Activated naive CD8-positive, alpha-beta T cell treated with anti-CD3 and anti-CD28 coated beads for 36 hours (primary cell): ENCODE measurements at places on chromosomes 16 and 17.

DNA sequence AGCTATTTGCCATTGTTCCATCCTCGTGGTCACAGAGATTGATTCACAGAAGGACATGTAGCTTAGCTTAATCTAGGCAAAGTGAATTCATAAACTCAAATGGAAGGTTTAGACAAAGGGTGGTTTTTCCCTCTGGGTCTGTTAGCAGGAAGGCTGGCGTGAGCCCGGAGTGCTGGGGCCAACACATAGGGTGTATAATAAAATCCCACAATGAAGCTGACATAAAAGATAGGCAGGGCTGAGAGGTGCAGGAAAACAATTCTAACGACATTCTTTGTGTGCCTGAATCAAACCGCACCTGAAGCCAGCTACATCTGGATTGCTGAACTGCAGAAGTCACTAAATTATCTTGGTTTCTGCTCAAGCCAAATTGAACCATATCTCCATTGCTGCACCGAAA is 173.9 kb downstream of the MAF start:
- no peaks in the 10 kb centered on the region for H3K4me1 ChIP-seq
- no peaks in the 10 kb centered on the region for H3K36me3 ChIP-seq
- no peak overlapping the region for H3K4me3 ChIP-seq

DNA sequence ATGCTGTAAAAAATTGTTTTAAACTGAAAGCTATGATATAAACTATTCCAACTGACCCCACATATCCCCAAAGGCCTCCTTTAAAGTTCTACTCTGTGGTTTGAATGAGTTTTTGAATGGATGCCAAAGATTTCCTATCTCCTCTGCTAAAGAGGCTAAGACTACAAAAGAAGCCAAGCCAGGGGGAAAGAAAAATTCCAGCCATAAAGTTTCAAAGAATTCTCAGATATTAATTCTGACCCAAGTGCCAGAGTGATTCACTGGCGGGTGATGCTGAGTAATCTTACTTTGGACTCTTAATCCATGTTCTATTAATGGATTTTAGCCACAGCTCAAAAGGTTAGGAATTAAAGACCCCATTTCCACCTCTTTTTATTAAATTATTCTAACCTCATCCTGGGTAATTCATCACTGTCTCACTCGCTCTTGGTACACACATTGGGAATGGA is 60.7 kb downstream of the HS3ST3A1 start:
- no peak for DNase-seq
- peaks cover 11% of the 10 kb centered on the region for H3K27me3 ChIP-seq
- no peak overlapping the region for H3K4me3 ChIP-seq
- H3K36me3 ChIP-seq = no peaks in the 10 kb centered on the region
- no peak overlapping the region for H3K27ac ChIP-seq

DNA sequence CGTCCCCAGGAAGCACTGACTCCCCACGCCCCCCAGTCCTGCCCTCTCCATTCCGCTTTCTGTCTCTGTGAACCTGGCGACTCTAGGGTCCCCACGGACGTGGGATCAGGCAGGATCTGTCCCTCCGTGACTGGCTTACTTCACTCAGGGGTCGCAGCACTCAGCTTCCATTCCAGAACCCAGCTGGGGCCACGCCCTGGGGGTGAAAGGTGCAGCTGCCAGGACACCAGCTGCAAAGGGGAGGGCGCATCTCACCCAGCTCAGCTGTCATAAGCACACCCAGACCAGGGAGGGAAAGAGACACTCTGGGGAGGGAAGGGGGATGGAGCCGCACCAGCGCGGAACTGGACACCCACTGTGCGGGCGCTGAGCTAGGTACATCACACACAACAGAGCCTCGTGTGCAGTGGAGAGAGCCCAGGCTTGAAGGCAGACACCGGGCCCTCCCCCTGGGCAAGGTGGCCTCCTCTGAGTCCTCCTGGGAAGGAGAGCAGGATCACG is 18.5 kb upstream of the HEXD start:
- H3K4me3 ChIP-seq = no peak overlapping the region
- H3K27me3 ChIP-seq = no peaks in the 10 kb centered on the region
- peaks cover 8% of the 10 kb centered on the region for H3K4me1 ChIP-seq
- DNase-seq = no peak
- peaks cover 11% of the 10 kb centered on the region for H3K36me3 ChIP-seq

DNA sequence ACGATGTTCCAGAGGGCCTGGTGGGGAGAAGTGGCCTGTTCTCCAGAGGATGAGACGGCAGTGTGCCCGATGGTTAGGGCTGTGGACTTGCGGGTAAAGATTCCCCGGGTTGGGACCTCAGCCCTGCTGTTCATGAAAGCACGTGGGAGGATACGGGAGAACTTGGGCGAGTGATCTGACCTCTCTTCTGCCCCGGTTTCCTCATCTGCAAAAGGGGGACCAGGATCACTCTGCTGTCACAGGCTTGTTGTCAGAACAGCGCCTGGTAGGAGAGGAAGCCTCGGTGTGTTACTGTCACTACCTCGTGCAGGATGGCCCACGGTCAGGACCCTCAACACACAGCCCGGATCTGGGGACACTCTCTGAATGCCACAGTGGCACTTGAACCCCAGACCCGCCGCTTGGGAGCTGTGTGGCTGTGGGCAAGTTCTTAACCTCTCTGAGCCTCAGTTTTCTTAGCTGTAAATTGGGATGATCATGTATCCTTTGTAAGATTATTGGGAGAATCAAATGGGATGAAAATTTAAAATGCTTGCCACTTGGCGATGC is 85.6 kb upstream of the CDC42EP4 start:
- H3K4me1 ChIP-seq = no peaks in the 10 kb centered on the region

- peaks cover 5% of the 10 kb centered on the region for H3K27me3 ChIP-seq
- peaks cover 5% of the 10 kb centered on the region for H3K36me3 ChIP-seq
- peak within 1 kb of the TSS; percentile 71 for H3K27ac ChIP-seq
These were observed at the start of gene TRIM47 for GRCh38 chr17:75878174-75878998. Gene TRIM47 (minus strand): TSS chr17:75878581. CDS start chr17:75878548, 33 bp downstream.

GRCh38 chr17:31320241-31320640 is 1.2 kb downstream of the EVI2A start:
- H3K4me3 ChIP-seq = peak overlapping the region; percentile 85
- no peak for DNase-seq
- peaks cover 33% of the 10 kb centered on the region for H3K4me1 ChIP-seq

DNA sequence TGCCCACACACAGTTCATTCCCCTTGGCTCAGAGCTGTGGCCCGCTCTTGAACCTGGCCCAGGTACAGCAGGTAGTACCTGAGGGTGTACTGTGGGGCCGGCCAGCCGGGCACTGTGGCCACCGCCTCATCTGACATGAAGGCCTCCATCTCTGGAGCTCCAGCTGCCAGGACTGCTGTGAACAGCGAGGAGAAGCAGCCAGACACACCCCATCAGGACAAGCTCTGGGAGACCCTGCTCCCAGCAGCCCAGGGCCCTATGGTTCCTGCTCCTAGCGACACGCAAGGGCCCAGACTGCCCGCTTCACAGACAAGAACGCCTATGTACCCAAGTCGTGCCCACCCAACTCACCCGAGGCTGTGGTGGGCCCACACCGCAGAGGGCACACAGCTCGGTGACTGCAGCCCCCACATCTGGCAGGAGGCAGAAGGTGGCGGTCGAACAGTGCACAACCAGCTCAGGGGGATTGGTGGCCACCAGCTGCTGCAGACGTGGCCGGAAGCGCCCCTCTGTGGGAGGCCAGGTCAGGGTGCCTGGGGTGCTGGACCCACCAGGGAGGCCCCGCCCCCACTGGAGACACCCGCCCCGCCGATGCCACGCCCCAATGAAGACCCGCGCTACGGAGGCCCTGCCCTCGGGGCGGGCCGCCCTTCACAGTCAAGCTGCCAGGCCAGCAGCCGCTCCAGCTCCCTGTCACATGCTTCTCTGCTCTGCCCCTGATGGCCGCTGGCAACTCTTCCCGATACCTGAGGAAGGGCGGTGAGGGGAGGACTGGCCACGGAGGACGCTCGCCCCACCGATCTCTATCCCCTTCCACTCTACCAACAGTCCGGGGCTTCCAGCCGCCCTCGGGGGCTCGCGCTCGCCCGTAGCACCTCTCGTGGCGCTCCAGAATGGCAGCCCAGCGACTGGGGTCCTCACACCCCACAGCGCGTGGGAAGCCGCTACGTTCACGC is 1.1 kb upstream of the STUB1 start:
- H3K27me3 ChIP-seq = no peaks in the 10 kb centered on the region
- peaks cover 20% of the 10 kb centered on the region for H3K36me3 ChIP-seq
- peak; percentile 72 for DNase-seq
- H3K4me3 ChIP-seq = peak overlapping the region; percentile 74
- peak overlapping the region; percentile 66 for H3K27ac ChIP-seq

DNA sequence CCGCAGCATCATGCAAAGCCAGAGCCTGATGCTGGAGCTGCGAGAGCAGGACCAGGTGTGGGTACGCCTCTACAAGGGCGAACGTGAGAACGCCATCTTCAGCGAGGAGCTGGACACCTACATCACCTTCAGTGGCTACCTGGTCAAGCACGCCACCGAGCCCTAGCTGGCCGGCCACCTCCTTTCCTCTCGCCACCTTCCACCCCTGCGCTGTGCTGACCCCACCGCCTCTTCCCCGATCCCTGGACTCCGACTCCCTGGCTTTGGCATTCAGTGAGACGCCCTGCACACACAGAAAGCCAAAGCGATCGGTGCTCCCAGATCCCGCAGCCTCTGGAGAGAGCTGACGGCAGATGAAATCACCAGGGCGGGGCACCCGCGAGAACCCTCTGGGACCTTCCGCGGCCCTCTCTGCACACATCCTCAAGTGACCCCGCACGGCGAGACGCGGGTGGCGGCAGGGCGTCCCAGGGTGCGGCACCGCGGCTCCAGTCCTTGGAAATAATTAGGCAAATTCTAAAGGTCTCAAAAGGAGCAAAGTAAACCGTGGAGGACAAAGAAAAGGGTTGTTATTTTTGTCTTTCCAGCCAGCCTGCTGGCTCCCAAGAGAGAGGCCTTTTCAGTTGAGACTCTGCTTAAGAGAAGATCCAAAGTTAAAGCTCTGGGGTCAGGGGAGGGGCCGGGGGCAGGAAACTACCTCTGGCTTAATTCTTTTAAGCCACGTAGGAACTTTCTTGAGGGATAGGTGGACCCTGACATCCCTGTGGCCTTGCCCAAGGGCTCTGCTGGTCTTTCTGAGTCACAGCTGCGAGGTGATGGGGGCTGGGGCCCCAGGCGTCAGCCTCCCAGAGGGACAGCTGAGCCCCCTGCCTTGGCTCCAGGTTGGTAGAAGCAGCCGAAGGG is 24.2 kb downstream of the C1QTNF1 start:
- H3K27me3 ChIP-seq = peaks cover 17% of the 10 kb centered on the region
- H3K36me3 ChIP-seq = no peaks in the 10 kb centered on the region
- peaks cover 1% of the 10 kb centered on the region for H3K4me1 ChIP-seq
- H3K27ac ChIP-seq = no peak overlapping the region
- DNase-seq = no peak
- no peak overlapping the region for H3K4me3 ChIP-seq

GRCh38 chr16:10916534-10916933 is 25.7 kb downstream of the DEXI start:
- peaks cover 8% of the 10 kb centered on the region for H3K4me1 ChIP-seq
- no peaks in the 10 kb centered on the region for H3K27me3 ChIP-seq
- no peak for DNase-seq
- H3K4me3 ChIP-seq = no peak overlapping the region
- no peak overlapping the region for H3K27ac ChIP-seq

DNA sequence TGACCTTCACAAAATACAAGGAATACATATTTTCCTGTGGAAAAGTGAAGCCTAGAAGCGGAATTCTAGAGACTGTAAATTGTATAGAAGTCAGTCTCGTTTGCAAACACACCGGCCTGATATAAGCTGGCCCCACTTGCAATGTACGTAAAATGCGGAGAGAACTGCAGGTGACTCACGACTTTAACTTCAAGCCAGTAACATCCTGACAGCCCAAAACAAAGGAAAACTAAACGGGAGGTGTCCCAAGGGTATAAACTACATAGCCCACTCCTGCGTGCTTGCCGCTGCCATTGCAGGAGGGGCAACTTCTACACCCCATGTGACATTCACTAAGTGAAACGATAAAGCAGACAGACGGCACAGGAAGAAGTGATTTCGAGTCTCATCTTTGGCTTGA is 101.6 kb downstream of the CYTH1 start:
- no peaks in the 10 kb centered on the region for H3K27me3 ChIP-seq
- peaks cover 8% of the 10 kb centered on the region for H3K4me1 ChIP-seq
- no peak overlapping the region for H3K4me3 ChIP-seq
- peaks cover 11% of the 10 kb centered on the region for H3K36me3 ChIP-seq
- DNase-seq = no peak
- peak overlapping the region; percentile 42 for H3K27ac ChIP-seq

DNA sequence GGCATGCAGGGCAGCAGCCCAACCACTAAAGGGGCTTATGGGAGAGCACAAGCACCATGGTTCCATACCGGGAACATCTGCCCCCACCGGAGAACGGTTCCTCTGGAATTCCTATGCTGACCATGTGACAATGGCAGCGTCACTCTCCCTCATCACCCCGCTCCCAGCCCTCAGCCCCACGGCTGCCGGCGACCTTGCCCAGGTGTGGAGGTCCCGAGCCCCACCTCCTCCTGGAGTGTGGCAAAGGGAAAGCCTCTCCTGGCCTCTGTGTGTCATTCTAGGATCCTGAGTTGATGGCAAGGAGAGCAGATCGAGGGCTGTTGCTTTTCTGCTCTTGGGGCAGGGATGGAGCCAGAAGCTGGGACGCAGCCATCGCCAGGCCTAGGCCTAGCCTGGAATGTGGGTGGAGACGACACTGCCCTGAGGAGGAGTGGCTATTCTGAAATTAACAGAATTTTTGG is 17.8 kb upstream of the RNPS1 start:
- DNase-seq = no peak
- H3K36me3 ChIP-seq = no peaks in the 10 kb centered on the region
- H3K27me3 ChIP-seq = no peaks in the 10 kb centered on the region
- no peak overlapping the region for H3K4me3 ChIP-seq
- H3K4me1 ChIP-seq = no peaks in the 10 kb centered on the region

- H3K36me3 ChIP-seq = no peaks in the 10 kb centered on the region
- no peaks in the 10 kb centered on the region for H3K27me3 ChIP-seq
- peak; percentile 32 for DNase-seq
- peak overlapping the region; percentile 80 for H3K27ac ChIP-seq
- H3K4me1 ChIP-seq = peaks cover 41% of the 10 kb centered on the region
- no peak overlapping the region for H3K4me3 ChIP-seq
These were observed 29.9 kb upstream of the PRM1 start for GRCh38 chr16:11310997-11311561.

DNA sequence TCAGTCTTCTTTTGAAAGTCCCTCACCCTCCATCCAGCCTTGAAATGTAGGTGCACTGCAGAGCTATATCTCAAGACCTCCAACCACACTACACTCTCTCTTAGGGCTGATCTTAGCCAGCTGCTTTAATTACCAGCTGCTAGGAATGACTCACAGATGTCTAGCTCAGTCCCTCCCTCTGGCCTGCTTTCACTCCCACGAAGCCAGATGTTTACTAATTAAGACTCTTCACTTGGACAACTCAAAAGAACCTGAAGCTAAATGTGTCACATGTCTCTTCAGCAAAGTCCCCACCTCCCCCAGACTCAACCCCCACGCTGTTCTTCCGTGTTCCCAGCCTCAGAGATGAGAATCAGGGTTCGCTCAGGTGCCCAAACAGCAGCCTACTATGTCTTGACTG is 2.6 kb downstream of the GTF3C1 start:
- H3K27ac ChIP-seq = no peak overlapping the region
- H3K27me3 ChIP-seq = no peaks in the 10 kb centered on the region
- no peak overlapping the region for H3K4me3 ChIP-seq
- no peak for DNase-seq
- peaks cover 19% of the 10 kb centered on the region for H3K36me3 ChIP-seq

GRCh38 chr17:72683506-72684404 is 408.7 kb downstream of the SLC39A11 start:
- peaks cover 5% of the 10 kb centered on the region for H3K36me3 ChIP-seq
- no peaks in the 10 kb centered on the region for H3K27me3 ChIP-seq
- H3K4me1 ChIP-seq = no peaks in the 10 kb centered on the region

- peaks cover 44% of the 10 kb centered on the region for H3K36me3 ChIP-seq
- peaks cover 58% of the 10 kb centered on the region for H3K4me1 ChIP-seq
- DNase-seq = peak; percentile 65
- H3K27me3 ChIP-seq = no peaks in the 10 kb centered on the region
These were observed 759 bp downstream of the ALKBH5 start for GRCh38 chr17:18184143-18185031.
